Aorta (tissue), 5 donors: ENCODE measurements at places on chromosomes 2 and 18. TPM values are rescaled to one million over a fixed set of nuclear protein-coding genes. Genes with fewer than 3 reads are reported as not detected.

RGPD3 gene
- 0.18 TPM for total RNA-seq

DNA sequence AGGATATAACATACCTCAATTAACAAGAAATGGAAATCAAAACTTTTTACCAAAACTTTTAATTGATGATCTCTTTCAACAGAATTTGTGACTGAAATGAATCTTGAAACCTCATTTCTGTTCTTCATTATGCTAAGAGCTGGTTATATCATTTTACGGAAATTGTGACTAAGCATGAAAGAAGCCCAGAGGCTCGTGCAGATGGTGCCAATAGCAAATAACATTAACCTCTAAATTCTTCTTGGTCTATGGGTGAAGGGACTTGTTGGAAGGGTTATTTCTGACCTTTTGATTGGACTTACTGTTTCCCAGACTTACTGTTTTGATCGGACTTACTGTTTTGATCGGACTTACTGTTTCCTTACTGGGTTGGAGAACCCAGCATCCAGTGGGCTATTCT, 435.6 kb downstream of the TDRD15 start:
- DNase-seq: no peak

- no peak for DNase-seq
These were observed 364.6 kb downstream of the LRP1B start for GRCh38 chr2:141766225-141766624.

DNA sequence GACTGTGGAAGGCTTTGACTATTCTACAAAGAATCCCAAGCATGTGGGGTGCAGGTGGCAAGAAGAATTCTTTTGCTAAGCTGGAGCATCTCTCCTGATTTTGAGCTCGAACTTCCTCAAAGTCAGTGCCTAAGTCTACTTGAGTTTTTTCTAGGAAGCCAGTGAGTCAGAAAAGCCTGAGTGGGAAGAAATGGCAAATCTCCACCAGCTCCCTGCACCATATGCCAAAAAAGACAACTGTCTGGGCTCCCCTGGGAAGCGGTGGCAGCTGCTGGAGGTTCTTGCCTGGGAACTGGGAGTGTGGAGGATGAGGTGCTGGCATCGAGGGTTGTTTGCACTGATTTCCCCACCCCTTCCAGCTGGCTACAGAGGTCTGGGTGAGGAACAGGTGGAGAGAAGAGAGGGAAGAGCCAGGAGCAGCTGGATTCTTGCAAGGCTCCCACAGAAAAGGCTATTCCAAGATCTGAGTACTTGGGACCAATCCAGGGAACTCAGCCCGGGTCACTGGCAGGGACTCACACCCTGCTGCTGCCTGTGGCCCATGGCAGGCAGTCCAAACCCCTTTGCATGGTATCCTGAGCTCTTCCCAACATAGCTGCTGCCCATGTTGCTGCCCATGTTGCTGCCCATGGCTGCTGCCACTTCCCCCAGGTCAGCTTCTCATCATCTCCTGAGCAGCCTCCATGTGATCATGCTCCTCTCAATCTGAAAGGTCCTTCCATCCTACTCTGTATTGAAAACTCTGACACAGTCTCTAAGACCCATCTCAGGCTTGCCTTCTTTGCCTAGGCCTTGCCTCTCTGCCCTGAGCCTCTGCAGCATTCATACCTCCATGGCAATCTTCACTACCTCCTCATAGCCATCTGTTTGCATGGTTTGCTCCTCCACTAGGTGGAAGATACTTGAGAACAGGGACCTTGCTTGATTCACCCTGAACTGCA, 128.3 kb upstream of the SPATS2L start:
- DNase-seq: peak; percentile 51

- DNase-seq: no peak
These were observed 59.4 kb upstream of the LAPTM4A start for GRCh38 chr2:20110876-20111275.
